ENCODE measurements at places on chromosomes 13 and 19.

- no peak for DNase-seq
Observed at GRCh38 chr13:54387625-54388024, 1359.0 kb downstream of the OLFM4 start.

DNA sequence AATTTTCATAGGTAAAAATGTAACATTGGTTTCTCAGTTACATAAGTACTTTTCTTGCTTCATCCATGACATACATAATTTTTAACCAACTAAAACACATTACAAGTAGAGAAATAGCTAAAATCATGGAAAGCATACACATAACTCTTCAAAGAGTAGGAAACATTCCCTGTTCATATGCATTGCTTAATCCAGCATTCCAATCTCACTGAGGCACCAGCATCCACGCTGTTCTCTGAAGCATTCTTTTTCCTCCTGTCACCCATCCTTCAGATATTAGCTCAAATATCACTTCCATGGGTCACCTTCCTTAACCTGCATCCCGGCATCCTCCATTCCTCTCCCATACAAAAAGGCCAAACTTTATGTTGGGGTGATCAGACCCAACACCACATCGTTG, 79.1 kb downstream of the ZNF254 start:
- no peak for DNase-seq

GRCh38 chr13:113009743-113010509, 40.9 kb downstream of the MCF2L start:
- no peak for DNase-seq

DNA sequence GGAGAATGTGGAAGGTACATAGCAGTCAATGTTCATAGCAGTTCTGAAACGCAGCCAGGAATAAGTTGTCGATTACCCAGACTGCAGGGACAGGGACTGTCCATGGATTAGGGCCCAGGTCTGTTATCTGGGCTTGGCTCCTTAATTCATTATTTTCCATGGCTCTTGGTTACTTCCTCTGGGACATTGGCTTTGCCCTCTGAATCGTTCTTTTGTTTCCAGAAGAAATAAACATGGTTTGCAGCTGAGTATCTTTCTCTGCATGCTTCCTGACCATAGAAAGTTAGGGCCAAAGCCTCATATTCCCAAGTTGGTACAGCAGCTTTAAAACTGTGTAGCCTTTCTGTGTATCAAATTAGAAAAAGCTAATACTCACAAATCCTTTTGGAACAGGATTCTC, 121.7 kb upstream of the MAB21L1 start:
- no peak for DNase-seq

DNA sequence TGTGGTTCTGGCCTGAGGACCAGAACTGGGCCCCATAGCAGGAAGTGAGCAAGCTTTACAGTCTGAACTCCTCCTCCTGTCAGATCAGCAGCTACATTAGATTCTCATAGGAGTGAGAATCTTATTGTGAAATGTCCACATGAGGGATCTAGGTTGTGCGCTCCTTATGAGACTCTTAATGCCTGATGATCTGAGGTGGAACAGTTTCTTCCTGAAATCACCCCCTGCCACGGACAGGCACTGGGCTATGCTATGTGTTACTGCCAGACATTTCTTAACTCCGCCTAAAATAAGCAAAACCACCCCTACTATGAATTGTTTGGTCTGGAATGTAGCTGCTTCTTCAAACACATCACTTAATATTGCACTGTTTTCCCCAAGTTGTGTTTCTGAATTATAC, 4.6 kb downstream of the FBXL3 start:
- no peak for DNase-seq

DNA sequence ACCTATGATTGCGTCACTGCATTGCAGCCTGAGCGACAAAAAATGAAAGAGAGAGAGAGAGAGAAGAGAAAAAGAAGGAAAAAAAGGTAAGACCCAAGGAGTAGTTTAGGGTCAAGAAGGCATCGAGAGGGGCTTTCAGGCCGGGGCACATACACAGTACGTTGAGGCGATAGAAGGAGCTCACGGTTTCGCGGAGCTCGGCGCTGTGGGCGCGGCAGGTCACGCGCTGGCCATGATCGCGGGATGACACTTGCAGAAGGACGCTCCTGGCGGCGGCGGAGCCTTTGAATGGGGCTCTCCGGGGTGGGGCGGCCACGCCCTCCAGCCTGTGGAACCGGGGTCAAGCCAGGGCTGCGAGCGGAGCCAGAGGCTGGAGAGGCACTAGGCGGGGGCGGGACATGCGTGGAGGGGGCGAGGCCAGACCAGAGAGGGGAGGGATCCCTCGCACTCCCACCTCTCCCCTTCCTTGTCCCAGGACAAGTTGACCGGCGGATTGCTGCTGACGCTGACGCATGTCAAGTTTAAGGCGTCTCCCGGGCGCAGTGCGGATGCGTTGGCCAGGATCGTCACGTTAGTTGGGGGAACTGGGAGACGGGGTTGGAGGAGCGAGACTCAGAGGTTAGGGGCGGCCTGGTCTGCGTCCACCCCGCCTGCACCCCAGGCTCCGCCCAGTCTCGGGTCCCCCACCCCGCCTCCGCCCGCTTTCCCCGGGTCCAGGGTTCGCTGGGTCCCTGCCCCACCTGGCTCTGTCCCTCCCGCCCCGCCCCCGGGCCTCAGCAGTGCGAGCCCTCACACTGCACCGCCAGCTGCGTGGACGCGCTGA, 6.9 kb downstream of the NPHS1 start:
- DNase-seq: no peak

DNA sequence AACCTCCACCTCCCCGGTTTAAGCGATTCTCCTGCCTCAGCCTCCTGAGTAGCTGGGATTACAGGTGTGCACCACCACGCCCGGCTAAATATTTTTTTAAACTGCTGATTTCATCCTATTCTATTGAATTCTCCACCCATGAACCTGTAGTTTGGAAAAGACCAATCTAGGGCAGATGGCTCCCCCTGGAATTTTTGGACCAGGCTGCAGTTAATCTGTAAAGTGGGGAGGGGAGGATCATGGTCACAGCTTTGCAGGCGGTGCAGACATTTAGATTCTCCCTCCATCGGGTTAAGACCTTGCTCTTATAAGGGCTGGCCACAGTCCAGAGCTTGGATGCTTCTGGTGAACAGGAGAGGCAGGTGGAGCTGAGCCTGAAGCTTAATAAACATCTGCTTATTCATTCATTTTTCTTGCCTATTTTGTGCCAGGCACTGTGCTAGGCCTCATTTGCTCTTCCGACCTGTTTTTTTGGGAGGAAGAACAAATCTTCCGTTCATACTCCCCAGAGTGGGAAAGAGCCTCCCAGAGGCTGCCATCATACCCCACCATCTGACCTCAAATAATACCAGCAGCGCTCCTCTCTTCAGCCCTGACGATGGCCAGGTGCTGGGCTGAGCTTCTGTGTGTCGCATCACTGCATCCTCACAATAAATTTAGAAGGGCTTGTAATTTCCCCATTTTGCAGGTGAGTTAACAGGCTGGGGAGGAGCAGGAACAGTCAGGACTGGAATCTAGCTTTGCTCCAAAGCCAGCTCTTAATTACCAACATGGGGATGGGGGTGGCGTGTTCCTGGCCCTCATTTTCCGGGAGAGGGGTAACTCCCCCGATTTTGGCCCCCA, 902 bp upstream of the CCDC106 start:
- no peak for DNase-seq

DNA sequence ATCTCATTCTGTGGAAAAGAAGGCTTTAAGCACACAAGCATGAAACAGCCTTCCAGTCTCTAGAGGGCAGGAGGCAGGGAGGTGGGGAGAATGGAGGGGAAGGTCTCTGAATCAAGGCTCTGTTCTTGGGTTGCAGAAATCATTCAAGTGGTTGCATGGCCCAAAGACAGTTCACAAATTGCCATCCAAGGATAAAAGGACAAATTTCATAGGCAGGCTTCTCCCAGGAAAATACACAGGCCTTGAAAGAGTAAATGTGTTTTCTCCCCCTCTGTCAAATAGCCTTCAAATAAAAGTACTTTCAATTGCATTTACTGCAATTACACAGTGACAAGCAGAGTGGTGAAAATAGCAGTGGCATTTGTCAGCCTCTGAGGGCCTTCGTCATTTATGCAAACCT, 450.8 kb downstream of the DCT start:
- DNase-seq: no peak

DNA sequence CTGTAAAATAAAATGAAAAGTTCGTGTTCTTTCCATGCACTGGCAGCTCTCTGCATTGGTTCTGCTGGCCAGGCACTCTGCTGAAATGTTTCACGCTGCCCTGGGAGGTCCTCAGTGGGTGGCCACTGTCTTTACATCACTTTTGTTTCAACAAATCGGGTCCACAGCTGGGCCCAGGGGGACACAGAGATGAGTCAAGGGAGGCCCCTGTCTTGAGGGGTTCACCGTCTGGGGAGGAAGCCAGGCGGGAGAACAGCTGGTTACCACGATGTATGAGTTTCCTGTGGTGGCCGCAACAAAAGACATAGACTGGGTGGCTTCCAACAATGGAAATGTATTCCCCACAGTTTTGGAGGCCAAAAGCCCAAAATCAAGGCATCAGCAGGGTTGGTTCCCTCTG, 5.1 kb upstream of the KLF2 start:
- DNase-seq: peak; percentile 55

- no peak for DNase-seq
Observed at GRCh38 chr13:113648216-113648610, 9.8 kb downstream of the ATP4B start.

- no peak for DNase-seq
Observed at GRCh38 chr19:51034704-51035103, at the start of gene KLK12. Gene KLK12, minus strand, starts transcription at chr19:51035002. Its CDS starts 381 bp downstream, at chr19:51034621.

Measured in activated CD8-positive, alpha-beta memory T cell treated with anti-CD3 and anti-CD28 coated beads, Interleukin-2, amount 10 ng/mL, durations not matched to agents 7 days and 5 days (primary cell).